ENCODE measurements at places on chromosomes 5 and 9. TPM values are rescaled to one million over a fixed set of nuclear protein-coding genes. Genes with fewer than 3 reads are reported as not detected.
A peak's percentile ranks its signal among the peaks of the same experiment; 100 is the strongest.

DNA sequence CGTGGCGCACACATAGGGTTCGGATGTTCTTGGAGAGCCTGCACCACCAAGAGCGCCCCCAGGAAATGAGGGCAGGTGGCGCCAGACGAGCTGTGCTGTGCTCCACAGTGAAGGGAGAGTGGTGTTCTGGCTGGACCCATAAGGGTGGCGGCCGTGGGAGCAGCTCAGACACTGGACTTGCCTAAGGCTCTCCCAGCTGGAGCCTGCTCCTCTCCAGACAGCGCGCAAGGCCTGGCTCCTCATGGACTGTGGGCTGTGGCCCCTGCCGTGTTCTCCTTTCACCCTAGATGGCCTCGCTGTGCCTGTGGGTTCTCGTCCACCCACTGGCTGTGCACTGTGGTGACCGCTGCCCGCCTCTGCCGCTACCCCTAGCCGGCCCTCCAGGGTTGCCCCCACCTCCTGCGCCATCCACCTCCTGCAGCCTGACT, 92.9 kb downstream of the EHMT1 start:
- no peaks in the 10 kb centered on the region for H3K4me1 ChIP-seq
- no peak overlapping the region for H3K4me3 ChIP-seq
- no peak overlapping the region for H3K27ac ChIP-seq
- peaks cover 21% of the 10 kb centered on the region for H3K36me3 ChIP-seq

DNA sequence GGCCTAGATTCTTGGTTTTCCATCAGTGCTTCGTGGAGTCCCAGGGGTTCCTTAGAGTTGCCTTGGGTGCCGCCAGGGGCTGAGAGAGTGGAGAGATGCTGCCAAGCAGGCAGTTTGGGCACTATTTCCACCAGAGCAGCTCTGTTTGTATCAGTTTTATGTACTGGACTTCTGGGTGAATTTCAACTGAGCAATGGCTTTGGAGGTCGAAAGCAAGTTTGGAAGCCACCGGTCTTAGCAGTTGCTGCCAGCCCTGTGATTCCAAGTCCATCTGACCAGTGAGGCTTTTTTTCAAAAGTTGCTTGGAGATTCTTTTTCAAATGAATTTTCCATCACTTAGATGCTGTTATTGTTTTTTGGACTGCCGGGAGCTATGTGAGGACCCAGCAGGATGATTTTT, 68.5 kb downstream of the ANGPTL2 start:
- H3K4me1 ChIP-seq = peaks cover 21% of the 10 kb centered on the region
- no peaks in the 10 kb centered on the region for H3K36me3 ChIP-seq
- no peak overlapping the region for H3K27ac ChIP-seq
- no peaks in the 10 kb centered on the region for H3K27me3 ChIP-seq

DNA sequence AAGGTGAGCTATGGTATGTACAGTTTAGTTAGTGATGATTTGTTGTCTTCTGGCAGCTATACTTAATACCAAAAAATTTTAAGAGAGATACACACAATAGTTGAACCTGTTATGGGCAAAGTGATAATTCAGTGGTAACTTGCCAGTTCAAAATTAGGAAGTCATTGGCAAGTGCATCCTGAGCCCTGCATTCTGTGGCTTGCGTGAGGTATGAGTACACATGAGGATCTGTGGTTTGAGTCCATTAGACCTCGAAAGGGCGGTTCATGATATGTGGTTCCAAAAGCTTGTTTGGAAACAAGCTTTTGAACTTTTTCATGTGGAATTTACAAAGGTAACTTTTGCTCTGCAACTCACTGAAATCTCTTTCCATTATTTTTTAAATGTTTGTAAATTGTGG, 47.0 kb downstream of the GPR21 start:
- H3K27ac ChIP-seq = no peak overlapping the region
- no peak overlapping the region for H3K4me3 ChIP-seq
- H3K4me1 ChIP-seq = no peaks in the 10 kb centered on the region
- no peaks in the 10 kb centered on the region for H3K27me3 ChIP-seq
- H3K36me3 ChIP-seq = peaks cover 6% of the 10 kb centered on the region

DNA sequence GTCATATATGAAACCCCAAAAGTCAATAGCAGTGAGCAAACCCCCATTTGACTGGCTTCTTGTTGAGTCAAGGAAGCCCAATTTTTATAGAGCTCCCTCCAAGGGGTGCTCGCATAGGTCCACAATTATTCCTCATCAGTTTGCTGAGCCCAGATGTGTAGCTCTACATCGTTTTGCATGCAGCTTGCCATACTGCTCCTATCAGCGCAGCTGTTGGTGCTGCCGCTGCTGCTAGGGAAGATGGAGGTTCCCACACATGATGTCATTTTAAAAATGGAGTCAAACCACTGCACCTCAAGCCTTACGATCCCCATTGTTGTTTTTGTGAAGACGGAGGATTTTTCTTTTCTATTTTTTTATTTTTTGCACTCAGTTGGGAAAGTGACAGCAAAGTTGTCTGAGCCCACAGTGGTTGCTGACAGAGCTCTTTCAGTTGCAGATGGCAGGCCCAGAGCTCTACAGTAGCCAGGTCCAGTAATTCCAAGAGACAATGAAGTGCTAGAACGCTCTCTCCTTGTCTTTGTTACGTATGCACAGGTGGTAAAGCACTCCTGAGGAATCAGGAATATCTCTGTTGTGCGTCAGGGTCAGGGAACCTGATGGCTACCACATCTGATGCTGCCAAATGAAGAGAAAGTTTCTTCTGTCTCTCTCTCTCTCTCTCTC, 23.2 kb upstream of the C5orf63 start:
- no peaks in the 10 kb centered on the region for H3K27me3 ChIP-seq
- no peaks in the 10 kb centered on the region for H3K36me3 ChIP-seq
- no peaks in the 10 kb centered on the region for H3K4me1 ChIP-seq
- no peak overlapping the region for H3K27ac ChIP-seq

DNA sequence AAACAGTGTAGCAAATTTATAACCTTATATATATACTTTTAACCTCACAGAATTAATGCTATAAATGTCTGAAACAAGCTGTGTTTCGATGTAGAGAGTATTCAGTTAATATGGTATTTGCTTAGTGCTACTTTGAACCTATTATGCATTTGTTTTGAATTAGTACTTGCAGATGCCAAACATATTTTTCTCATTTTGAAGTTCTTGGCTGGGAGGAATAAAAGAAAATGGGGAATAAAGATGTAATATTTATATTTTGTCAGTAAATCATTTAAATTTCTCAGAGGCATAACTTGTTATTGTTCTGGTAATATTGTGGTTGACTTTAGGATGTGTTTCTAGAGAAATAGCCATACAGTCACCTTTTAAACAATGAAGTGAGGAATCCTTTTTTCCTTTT, 175.9 kb upstream of the IZUMO3 start:
- DNase-seq = no peak
- H3K27me3 ChIP-seq = no peaks in the 10 kb centered on the region
- no peak overlapping the region for H3K27ac ChIP-seq
- no peaks in the 10 kb centered on the region for H3K4me1 ChIP-seq
- no peak overlapping the region for H3K4me3 ChIP-seq

- H3K36me3 ChIP-seq = no peaks in the 10 kb centered on the region
- DNase-seq = peak; percentile 49
- peak overlapping the region; percentile 55 for H3K4me3 ChIP-seq
- H3K4me1 ChIP-seq = peaks cover 33% of the 10 kb centered on the region
These were observed 3.7 kb downstream of the PIP5KL1 start for GRCh38 chr9:127926906-127927200.

- DNase-seq = no peak
- peaks cover under 1% of the 10 kb centered on the region for H3K36me3 ChIP-seq
- no peak overlapping the region for H3K4me3 ChIP-seq
- no peaks in the 10 kb centered on the region for H3K27me3 ChIP-seq
- H3K27ac ChIP-seq = no peak overlapping the region
These were observed 164.4 kb downstream of the SMARCA2 start for GRCh38 chr9:2179567-2179966.

GRCh38 chr9:26775391-26775790, 117.2 kb downstream of the CAAP1 start:
- no peaks in the 10 kb centered on the region for H3K4me1 ChIP-seq
- H3K4me3 ChIP-seq = no peak overlapping the region
- no peak overlapping the region for H3K27ac ChIP-seq
- no peak for DNase-seq
- H3K27me3 ChIP-seq = no peaks in the 10 kb centered on the region

- no peak for DNase-seq
- no peaks in the 10 kb centered on the region for H3K36me3 ChIP-seq
These were observed 81.3 kb upstream of the SPATA31C2 start for GRCh38 chr9:88219601-88220000.

Gene CCNI2
- not detected for total RNA-seq

Gene MAST4
- 4.2 TPM for total RNA-seq

Gene UBE2QL1
- not detected for total RNA-seq

Gene MATR3
- 198 TPM for total RNA-seq

Gene SFXN1
- 73.0 TPM for total RNA-seq

All from GM23248 (cell line).